Upper lobe of right lung (tissue), 1 donor: ENCODE measurements at places on chromosomes 7 and 10. TPM values are rescaled to one million over a fixed set of nuclear protein-coding genes. Genes with fewer than 3 reads are reported as not detected.

DNA sequence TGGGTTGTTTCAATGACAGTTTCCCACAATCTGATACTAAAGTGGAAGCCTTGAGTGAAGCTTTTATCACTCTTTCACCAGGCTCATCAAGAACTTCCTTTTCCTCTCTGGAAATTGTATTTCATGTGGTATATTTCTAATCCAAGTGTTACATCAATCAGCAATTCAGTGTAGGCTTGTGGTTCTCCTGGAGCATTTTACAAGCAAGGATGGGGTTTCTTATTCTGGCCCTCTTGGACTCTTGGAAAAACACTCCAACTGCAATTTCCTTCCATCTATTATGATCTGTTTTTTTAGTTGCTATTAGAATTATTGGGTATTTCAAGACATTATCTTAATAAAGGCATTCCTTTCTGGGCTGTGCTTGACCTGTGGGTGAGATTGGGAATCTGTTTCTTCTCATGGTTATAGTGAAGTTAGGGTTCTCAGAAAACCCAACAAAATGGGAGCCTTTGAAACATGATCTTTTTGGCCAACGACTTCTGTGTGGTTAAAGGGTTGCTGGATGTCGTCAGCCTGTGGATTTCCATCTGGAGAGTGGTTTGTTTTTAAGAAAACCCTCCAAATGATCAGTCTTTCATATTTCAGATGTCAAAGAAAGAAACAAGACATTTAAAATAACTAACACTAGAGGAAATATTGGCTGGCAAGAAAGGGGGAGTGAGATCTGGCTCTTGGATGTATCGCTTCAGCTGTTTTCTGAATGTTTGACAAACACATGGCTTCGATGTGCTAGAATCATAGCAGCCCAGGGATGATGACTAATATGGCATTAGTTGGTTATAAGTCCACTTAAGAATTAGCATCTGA is 540.2 kb downstream of the LRMDA start:
- no peak for DNase-seq

DNA sequence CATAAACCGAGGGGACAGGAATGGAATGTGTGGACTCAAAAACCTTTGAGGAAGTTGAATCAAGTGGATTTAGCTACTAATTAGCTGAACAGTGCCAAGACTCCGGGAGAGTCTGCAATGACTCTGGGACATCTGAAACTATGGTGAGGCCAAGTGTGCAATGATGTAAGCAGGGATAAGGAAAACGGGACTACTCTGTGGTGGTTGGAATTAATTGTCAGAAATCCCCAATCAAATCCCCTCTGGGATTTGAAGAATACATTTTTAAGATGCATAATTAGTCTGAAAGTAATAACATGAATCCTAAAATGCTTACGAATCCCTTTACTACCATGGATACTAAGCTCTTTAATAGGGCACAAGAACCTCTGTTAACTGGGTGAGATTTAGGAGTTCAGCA is 602.8 kb downstream of the NRG3 start:
- DNase-seq, result no peak

GRCh38 chr10:75070476-75070875 is 41.0 kb upstream of the SAMD8 start:
- DNase-seq, result no peak

Gene POP7
- total RNA-seq, result 20.2 TPM

Gene TRIL
- total RNA-seq, result 6.5 TPM

DNA sequence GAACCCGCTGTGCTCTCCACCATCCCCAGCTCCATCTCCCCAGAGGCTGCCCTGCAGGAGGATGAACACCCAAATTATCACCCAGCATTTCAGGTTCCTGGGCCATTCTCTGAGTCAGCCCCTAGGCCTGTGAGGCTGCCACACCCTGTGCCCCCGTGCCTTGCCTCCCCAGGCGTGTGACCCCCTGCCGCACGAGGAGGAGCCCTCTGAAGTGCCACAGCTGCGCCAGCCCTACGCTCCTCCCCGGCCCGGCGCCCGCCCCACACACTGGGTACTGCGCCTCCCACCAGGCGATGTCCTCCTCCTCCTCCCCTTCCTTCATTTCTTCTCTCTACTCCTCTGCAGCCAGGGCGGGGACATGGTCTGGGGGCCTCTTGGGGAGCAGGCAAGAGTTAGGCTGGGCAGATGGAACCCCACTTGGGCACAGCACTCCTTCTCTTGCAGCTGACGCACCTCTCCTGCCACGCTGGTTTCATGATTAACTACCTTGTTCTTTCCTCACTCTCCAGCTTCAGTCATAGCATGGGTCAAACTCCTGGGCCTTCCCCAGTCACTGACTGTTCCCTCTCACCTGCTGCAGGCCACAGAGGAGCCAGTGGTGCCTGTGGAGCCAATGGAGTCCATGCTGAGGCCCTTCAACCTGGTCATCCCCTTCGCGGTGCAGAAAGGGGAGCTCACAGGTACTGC is 12.7 kb upstream of the ATP6V1F start:
- no peak for DNase-seq

GRCh38 chr7:5437987-5438386 is 14.4 kb upstream of the TNRC18 start:
- no peak for DNase-seq

GRCh38 chr7:82360591-82361368 is 82.8 kb downstream of the CACNA2D1 start:
- DNase-seq, result no peak
